ENCODE measurements at places on chromosomes 2 and 18.

DNA sequence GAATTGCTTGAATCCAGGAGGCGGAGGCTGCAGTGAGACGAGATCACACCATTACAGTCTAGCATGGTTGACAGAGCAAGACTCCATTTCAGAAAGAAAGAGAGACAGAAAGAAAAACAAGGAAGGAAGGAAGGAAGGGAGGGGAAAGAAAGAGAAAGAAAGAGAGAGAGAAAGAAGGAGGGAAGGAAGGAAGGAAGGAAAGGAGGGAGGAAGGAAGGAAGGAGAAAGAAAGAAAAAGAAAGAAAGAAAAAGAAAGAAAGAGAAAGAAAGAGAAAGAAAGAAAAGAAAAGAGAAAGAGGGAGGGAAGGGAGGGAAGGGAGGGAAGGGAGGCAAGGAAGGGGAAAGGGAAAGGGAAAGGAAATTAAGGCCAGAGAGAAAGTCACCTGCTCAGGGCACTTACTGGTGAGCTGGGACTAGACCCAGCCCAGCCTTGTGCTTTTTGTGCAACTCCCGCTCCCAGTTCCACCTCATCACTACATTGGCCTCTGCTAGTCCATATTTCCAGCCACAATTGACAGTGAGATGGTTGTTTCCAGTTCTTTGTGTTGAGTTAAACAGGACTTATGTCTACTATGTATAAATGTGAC, 35.7 kb downstream of the MOGAT1 start:
- DNase-seq = no peak

DNA sequence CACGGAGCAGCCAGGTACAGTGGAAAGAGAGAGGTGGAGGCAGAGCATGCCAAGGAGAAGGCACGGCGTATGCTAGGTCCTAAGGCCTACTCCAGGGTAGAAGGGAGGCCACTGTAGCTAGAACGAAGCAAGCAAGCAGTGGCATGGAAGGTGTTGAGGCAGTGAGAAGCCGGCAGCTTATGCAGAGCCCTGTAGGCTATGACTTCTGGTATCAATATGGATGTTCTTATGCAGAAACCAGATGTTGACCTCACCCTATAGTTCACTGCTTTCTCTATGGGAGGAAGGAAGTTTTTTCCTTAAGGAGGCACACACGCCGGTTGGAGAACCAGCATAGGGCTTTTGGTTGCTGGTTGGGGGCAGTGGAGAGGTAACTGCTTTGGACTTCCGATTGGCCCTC, 6.1 kb downstream of the MGAT5 start:
- DNase-seq = no peak

DNA sequence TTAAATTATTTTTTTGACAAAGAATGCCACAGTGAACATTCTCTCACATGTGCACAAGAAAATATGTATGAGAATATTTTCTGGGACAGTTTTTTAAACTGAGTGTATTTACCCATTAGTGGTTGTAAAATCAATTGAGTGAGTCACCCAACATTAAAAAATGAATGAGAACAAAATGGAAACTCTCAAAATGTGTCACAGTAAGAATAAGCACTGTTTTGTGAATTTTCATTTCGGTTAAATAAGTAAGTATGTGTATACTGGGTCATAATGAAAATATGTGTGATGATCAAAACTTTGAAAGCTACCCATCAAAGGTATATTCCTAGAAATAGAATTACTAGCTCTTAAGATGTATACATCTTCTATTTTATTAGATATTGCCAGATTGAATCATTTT, 11.6 kb downstream of the BABAM2 start:
- no peak for DNase-seq

DNA sequence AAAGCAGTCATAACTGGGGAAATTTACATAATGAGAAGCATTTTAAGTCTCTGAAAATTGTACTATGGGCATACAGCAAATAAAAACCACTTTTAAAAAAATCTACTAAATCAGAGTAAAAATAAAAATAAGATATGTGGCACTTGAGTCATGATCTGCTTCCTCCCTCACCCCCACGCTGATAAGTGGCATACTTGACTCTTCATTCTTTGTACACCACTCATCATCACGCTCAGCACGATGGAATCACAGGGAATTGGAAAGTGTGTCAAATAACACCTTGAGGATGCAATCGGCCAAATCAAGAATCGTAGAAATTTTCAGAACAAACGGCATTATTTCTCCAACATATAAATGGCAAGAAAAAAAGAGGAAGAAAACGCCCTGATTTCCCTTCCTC, 41.1 kb upstream of the REG3G start:
- no peak for DNase-seq

DNA sequence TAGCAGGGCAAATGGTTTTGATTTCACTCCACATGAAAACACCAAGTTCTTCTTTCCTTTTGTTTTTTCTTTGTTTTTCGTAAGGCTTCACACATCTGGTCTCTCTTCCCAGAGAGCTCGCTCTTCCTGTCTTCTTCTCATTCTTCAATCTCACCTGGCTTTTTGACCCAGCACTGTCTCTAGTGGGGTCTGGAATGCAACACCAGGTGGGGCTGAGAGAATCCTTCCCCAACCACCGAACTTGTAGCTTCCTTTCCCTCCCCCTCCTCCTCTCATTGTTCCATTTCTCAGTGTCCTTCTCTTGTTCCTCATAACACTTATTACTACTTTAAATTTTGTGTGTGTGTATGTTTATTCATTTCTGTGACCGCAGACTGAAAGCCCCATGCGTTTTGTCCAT, 13.5 kb upstream of the PIEZO2 start:
- no peak for DNase-seq

DNA sequence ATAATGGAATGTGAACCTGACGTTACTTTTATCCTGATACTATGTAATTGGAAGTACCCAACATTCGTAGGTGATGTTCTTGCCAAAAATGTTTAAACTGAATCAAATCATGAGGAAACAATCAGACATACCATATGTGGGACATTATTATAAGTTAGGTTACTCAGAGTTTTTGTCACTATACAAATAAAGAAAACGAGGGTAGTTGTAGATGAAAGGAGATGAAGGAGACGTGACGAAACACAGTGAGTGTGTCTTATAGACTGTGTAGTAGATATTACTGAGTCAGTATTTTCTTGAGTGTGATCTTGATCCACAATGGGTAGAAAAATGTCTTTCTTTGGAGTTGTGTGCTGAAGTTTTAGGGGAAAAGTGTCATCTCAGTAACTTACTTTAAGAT, 176.8 kb downstream of the ZNF407 start:
- no peak for DNase-seq

DNA sequence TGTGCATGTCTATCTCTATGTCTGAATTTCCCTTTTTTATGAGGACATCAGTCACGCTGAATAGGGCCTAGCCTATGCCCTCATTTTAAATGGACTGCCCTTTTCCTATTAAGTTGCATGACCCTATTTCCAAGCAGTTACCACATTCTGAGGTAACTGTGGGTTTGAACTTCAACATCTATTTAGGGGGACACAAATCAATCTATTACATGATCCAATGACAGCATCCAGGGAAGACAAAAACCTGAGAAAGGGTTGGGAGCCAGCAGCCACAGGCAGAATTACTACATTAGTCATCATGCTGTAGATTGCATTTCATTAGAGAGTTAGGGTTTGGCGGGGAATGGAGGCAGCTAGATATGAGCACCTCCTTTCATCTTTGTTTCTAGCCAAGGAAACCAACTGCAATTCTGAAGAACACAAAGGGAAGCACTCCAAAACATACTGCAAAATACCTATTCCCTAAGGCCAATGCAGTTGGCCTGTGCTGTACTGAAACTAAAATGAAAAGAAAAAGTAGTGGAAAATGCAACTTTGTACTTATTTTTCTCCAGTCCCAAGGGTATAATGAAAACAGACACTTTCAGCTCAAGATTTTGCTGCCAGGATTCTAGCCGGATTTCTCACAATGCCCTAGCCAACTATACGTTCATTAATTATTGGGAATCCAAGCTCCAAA, 40.4 kb upstream of the C1D start:
- DNase-seq = no peak
